ENCODE measurements at places on chromosomes 2 and 18. TPM values are rescaled to one million over a fixed set of nuclear protein-coding genes. Genes with fewer than 3 reads are reported as not detected.

Gene TTC39C
- total RNA-seq, result 94.0 TPM

Gene CCDC74B
- total RNA-seq, result 1.6 TPM

Gene PROC
- not detected for total RNA-seq

Gene OSR1
- not detected for total RNA-seq

DNA sequence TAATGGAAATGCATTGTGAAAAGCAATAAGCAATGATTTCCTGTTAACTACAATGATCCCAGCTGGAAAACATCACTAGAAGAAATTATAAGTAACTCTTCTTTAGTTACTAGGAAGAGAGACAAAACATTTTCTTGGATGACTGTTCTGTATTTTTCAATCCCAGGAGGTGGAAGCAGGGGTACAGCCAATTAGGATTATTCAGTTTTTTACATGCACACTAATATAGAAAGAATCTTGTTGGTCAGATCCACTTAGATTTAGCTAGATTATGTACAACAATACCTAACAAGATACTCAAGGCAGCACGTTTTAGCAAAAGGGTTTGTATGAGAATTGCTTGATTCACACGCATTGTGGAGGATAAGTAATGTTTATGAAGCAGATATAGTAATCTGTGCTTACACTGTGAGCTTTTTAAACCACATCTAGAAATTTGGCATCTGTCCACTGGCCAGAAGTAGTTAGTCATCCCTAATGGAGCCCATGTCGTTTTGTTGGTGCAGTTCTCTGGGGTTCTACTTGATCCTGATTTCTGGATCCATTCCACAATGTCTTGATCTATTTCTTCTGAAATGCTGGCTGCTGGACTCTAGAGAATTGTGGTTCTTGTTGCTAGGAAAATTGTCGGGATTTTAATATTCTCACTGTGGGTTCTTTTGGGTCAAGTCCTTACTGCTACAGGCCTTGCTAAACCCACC lies 199.7 kb downstream of the ADCYAP1 start:
- DNase-seq, result no peak

GRCh38 chr2:230866756-230867523 lies 2.2 kb downstream of the ITM2C start:
- DNase-seq, result peak; percentile 36

- DNase-seq, result no peak
These were observed 312.7 kb downstream of the HRH4 start for GRCh38 chr18:24773101-24773500.

DNA sequence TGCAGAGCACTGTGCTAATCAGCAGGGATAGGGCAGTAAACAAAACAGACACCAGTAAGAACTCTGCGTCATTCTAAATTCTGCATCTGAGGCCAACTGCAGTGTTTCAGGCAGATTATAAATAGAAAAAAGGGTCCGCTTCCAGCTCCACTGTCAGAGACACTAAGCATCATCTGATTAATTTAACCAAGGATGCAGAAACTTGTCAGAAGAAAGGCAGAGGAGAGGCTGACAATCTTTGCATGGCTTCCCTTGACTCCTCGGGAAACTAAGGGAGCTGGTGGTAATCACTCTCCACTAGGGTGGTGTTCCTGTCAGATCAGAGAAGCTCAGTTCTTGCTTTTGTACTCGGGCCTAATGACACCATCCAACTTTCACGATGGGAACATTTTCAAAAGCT lies 123.5 kb downstream of the DNAH6 start:
- no peak for DNase-seq

DNA sequence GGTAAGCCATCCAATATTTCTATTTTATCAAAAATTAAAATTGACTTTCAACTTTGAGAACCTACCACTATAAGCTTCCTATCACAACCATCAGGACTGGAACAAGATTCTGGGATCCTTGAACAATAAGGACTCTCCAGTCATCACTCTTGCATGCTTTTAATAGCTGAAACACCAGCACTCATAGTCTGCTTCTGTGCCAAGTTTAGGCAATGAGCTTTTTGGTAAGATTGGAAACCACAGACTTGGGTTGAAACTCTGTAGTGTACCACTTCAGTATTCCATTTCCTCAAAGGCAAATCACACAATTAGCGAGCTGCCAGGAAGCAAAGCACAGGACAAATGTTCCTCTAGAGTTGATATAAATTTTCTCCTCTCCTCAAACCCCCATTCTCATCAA lies 1065.8 kb upstream of the SLC39A10 start:
- no peak for DNase-seq

DNA sequence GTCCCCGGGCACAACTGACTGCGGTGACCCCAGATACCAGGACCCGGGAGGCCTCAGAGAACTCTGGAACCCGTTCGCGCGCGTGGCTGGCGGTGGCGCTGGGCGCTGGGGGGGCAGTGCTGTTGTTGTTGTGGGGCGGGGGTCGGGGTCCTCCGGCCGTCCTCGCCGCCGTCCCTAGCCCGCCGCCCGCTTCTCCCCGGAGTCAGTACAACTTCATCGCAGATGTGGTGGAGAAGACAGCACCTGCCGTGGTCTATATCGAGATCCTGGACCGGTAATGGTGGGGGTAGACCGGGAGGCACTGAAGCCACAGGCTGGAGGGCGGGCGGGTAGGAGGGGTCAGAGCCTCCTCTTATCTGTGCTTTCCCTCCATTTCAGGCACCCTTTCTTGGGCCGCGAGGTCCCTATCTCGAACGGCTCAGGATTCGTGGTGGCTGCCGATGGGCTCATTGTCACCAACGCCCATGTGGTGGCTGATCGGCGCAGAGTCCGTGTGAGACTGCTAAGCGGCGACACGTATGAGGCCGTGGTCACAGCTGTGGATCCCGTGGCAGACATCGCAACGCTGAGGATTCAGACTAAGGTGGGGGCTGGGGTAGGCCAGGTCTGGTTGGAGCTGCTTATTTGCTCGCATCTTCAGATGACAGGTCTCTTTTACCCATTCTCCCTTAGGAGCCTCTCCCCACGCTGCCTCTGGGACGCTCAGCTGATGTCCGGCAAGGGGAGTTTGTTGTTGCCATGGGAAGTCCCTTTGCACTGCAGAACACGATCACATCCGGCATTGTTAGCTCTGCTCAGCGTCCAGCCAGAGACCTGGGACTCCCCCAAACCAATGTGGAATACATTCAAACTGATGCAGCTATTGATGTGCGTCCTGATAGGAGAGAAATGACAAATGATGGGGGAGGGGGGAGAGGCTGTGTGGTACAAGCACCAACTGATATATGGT lies 780 bp downstream of the HTRA2 start:
- DNase-seq, result peak; percentile 63

DNA sequence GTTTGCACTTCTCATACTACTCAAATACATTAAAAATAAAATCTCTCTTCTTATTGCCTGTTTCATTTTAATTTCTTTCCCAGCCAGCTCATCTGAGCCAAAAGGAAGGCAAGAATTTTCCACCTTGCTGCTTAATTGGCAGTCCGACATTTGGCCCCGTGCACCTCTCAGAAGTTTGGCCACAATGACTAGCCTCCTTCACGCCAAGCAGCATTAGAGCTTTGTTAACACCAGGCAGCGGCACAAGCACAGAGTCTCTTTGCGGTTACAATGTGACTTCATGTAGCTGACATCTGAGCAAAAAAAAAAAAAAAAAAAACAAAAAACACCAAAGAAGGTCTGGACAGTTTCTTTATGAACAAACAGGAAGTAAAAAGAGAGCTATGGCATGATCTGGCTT lies 248.9 kb downstream of the OSR1 start:
- DNase-seq, result no peak

- no peak for DNase-seq
These were observed 213.5 kb downstream of the FSIP2 start for GRCh38 chr2:185952100-185952499.

DNA sequence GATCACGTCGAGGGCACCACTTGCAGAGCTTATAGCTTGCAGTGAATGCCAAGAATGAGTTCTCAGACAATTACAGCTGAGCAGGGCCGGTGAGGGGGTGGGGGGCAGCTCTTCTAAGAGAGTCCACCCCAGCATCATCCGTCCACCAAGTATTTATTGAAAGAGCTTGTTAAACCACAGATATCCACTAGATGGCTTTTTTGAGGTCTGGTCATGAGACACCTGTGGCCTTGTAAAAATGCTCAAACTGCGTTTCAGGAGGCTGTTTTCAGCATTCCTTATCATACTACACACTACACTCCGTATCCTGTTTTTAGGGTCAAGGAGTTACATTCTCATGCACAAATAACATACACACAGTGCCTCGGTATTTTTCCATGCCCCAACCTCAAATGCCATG lies 51.5 kb downstream of the DNAJC10 start:
- no peak for DNase-seq

DNA sequence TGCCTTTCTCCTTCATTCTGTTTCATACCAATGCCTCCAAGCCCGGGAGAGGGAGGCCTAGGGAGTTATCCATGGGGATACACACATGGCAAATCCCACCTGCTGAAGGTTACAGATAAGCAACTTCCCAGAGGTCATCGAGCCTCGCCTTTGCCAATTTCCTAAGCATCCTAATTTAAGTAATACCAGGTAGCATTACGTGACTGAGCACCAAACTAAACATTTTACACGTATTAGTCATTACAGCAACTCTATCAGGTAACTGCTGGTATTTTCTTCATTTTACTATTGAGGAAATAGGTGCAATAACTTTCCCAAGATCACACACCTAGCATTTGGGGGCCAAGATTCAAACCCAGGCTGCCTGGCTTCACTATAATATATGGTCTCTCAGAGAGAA lies 30.1 kb upstream of the BZW1 start:
- no peak for DNase-seq

DNA sequence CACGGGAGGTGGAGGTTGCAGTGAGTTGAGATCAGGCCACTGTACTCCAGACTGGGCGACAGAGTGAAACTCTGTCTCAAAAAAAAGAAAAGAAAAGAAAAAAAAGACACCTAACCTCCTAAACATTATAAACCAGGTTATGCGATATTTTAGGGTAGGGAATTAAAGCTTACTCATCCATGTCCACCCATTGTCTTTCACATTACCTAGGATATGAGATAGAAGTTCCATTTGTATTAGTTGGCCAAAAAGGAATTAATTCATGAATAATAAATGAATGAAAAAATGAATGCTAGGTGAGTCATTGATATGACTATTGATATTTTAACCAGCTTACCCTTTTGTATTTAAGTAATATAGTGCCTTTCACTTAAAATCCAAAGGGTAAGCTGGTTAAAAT lies 132.9 kb downstream of the FAM161A start:
- DNase-seq, result no peak
